ENCODE measurements at places on chromosomes 12 and 14.

DNA sequence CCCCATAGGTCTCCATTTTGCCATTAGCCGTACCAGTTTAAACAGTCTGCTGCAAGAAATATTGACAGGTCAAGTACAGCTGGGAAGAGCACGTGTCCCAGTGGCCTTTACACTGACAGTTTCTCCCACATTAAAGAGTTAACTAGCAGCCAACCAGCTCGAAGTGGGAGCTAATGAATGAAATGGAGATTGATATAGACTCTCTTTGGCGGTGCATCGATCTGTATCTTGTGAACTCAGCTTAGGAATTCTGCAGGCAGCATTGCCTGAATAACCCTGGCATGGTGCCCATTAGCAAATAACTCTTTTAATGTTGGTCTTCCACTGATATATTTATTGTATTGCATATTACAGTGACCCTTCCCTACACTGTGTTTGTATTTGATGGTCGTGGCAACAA, 319.4 kb downstream of the EGLN3 start:
- no peak for DNase-seq

- DNase-seq, result no peak
These were observed 74.5 kb downstream of the LRRC74A start for GRCh38 chr14:76900682-76901081.

DNA sequence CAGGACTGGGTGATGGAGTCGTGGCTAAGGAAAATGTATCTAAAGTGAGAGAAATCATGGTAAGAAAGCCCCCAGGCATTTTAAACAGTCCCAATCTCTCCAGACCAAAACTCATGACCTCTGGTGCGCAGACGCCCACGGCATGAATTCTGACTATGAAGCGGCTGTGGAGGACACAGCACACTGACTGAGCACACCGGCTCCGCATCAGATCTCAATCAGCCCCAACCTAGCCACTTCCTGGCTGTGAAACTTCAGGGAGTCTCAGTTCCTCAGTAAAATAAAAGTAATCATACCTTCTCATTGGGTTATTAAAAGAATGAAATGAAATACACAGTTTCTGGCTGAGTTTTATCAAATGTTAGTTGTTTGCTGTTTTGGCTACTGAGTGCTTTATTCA, 38.7 kb downstream of the SETD3 start:
- no peak for DNase-seq

GRCh38 chr12:60803147-60803546, 1207.3 kb downstream of the SLC16A7 start:
- DNase-seq, result no peak

GRCh38 chr14:20415782-20416206, 2.5 kb upstream of the TEP1 start:
- DNase-seq, result peak; percentile 33

- DNase-seq, result no peak
These were observed 236.7 kb downstream of the CACNA1C start for GRCh38 chr12:2289525-2289924.

DNA sequence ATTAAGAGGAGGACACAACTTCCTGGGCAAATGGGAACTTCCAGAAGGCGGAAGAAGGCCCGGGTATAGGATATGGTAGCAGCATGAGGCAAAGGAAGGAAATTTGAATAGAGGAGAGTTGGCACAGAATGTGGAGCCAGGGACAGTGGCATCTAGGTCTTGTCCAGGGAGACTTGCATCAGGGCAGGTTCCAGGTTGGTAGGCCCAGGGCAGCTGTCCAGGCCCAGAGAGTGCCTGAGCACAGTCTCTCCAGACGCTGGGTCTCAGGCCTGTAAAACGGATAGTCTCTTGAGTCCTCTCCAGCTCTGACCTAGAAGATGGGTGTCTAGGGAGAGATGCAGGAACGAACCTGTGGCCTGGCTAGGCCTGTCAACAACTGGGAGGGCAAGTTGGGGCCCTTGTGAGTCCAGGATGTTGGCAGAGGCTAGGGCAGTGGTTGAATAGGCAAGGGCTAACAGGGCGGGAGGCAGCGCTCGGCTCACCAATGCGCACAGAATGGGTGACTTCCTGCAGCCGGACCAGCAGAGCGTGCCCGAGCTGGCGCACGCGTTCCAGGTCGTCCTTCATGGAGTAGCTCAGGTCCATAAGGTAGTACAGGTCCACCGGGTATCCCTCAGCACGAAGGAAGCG, 9.9 kb downstream of the ITGB7 start:
- DNase-seq, result no peak

DNA sequence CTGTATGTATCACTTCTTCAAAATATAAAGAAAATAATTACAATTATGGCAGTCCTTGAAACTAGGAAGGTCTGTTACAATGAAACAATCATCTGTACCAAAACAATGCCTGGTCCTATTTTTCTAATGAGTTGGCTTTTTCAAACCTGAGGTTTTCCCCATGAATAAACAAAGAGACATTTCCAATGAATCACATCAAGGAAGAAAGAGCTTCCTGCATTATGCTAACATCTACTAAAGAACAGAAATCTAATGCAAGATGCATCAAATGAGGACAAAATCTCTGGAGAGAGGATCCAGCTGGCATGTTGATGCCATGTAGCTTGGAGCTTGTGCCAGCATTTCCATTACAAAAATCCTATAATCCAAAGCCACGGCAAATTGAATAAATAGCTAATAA, 29.3 kb downstream of the NIN start:
- DNase-seq, result no peak

- no peak for DNase-seq
These were observed 142.3 kb upstream of the TMPO start for GRCh38 chr12:98373025-98373554.

DNA sequence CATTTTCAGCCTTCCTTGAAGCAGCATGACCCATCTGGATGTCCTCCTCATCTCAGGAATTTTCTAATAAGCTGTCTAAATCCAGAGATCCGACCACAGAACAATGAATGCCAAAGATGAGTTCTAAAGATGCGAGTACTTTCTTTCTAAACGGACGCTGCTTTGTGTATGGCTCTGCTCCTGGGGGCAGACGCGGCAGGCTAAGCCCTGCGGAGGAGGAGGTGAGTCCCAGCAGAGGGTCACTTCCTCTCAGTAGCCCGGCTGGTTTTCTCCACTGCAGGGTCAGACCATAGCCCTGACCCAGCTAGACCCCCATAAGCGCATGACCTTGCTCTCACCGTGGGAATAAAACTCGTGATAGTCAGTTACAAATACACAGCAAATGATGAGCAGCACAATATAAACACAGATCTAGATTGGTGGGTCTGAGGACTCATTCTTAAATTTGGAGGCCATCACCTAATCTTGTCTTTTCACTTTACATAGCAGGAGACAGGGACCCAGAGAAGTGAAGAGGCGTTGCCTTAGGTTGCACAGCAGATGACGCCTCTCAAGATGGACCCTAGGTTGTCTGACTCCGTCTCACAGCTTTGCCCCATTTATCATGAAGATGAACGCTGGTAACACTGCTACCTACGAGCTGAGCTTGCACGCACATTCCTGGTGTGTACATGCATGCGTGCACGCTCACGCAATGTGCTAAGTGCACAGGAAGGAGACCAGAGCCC, 16.6 kb downstream of the SSH1 start:
- DNase-seq, result no peak

DNA sequence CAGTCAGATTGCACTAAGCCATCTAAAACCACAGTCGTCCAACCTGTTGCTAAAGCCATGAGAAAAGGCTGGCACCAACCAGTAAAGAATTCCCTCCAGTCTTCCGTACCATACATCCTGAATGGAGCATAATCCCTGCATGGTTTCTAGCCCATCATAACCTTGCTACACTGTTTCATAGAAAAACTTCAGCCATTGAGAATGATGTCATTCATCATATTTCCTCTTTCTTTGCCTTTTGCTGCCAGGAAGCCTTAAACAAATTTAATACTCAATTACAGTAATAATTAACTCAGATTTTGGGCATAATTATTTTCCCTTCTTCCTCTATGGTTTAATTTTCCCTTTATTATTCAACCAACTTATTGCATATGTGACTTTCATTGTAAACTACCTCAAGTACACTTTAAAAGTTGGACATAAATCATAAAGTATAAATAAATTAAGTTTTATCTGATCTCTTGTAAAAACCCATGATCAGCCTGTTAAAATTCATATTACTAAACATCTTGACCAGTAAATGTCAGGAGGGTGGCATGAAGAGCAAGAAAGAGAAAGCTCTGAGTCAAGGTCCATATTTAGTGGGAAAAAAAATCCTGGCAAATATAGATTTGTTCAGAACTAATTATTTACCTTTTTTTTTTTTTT, 264.7 kb downstream of the ZFP36L1 start:
- no peak for DNase-seq

DNA sequence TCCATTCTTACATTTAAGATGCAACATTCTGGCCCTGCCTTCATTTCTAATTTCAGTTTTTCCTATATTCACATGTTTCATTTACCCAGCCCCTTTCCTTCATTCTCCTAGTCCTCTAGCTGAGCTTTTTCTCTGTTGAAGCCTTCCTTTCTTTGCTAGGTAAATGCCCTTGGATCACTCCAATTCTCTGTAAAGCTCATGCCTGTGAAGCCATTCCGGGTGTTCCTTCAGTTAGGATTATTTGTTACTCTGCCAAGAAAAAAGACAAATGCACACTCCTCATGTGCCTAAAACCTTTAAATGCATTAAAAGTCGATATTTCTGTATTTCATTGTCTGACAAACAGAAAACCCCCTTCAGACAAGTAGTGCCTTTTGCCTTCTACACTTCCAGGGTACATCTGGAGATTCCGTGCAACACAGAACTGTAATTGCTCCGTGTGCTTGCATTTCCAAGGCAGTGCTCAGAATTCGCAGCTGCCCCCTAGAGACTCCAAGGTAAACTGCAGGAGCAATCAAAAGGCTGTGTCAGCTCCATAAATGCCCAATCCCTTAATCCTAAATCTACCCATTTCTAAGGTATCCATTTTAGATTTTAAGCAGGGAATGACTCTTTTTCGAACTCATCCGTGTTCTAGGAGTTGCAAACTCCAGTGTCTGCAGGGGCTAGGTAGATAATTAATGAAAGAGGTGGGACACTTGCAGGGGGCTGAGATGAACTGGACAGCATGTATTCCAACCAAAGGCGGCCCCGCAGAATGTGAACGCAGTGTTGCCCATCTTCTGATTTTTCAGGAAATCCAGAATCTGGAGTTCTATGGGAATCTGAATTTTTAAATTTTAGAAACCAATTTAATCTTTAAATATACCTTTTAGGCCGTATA, 320.2 kb downstream of the GRIN2B start:
- DNase-seq, result peak; percentile 10

- no peak for DNase-seq
These were observed 119.2 kb upstream of the EVL start for GRCh38 chr14:99945732-99946651.

DNA sequence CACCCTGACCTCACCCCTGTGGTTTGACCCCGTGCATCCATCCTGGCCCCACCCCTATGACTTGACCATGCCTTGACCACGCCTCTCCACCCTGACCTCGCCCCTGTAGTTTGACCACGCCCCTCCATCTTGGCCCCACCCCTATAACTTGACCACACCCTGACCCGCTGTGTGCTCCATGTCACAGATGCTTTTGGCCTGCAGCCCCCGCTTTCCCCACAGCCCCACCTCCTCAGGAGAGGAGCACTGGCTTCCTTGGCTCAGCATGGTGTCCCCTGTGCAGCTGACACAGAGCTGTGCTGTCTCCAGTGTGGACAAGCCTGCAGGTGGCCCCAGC, 269.9 kb upstream of the SFSWAP start:
- no peak for DNase-seq

GRCh38 chr12:20695232-20695631, at the start of gene SLCO1C1:
SLCO1C1 (plus strand) TSS chr12:20695332; CDS start chr12:20699577, 4,245 bp downstream.
- no peak for DNase-seq

DNA sequence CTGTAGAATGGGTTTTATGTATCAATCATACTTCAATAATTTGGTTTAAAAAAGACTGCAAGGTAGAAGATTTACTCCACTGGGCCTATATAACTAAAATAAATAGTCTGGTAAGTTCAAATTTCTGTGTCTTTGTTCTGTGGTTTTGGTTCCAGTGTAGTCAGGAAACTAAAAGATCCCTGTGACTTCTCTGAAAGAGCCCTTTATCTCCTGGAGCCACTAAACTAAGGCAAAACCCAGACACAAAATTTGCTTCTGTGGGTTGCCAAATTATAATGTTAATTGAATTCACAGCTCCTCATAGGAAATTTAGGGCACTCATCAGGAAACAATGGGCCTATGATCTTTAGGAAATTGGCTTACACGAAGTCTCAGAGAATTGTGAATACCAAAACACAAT, 1038.4 kb downstream of the GALC start:
- no peak for DNase-seq

GRCh38 chr14:60079723-60080122, 12.0 kb upstream of the PCNX4 start:
- no peak for DNase-seq

DNA sequence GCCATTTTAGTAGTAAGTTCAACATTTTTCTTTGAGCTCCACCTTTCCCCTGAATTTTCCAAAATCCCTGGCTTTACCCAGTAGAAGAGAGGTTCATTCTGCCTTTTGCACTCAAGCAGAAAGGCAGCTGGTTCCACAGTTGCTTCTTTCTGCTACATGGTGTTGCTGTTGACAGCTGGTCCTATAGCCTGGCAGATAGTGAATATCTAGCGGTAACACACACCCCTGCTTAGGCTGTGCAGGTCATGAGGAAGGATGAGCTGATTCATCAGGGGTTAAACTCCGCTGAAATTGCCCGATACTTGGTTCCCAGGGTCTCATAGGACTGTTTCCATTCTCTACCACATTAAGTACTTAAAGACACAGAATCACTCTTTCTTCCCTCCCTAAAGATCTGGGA, 62.4 kb downstream of the PUS7L start:
- DNase-seq, result no peak

DNA sequence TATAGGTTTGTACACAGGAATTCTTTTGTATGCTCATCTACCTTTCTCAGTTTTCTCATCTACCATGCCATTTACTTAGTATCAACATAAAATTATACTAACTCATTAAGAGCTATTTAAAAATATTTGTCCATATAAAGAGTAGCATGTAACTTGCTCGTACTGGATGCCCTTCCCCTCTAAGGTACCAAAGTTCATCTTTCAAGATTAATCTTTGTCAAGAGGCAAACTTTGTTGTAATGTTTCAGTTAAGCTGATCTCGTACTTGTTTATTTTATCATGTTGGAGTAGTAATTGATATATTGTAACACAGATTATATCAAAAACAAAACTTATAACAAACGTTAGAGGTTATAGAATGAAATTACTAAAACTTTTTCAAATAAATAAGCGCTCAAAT, 128.5 kb downstream of the PIK3C2G start:
- DNase-seq, result no peak

DNA sequence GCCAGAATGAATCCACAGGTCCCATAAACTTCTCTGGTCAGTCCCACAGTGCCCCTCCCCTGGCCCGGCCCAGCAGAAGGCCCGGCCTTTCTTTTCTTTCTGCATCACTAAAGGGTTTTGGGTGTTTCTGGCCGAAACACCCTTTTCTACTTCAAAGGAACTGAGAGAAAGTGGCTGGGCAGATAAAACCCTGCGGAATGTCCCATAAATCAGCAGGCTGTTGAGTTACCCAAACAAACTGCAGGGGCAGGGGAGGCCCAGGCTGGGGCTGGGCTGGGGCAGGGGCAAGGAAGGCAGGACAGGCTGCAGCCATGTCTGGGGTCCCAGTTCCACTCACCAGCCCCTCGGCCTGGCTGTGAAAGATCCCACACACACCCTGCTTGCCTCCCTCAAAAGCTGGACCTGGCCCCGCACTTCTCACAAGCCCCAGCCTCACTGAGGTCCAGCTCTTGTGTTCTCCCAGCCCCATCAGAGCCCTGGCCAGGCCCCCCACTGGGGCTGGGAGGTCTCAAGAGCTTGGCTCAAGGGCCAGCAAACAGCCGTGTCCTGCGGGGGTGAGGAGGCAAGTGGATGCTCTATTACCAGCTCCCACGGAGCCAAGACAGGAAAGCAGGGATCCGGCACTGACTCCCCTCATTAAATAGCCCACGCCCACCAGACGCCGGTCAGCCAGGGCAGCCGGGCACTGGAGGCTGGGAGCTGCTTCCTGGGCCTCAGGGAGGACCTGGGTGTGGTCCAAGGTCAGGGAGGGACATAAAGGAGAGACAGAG, 41.9 kb downstream of the CCNK start:
- no peak for DNase-seq

All from stimulated activated naive CD8-positive, alpha-beta T cell treated with anti-CD3 and anti-CD28 coated beads, Interleukin-15, amount 100 ng/mL, for 72 hours (primary cell).